ENCODE measurements at places on chromosomes 6 and 20.

DNA sequence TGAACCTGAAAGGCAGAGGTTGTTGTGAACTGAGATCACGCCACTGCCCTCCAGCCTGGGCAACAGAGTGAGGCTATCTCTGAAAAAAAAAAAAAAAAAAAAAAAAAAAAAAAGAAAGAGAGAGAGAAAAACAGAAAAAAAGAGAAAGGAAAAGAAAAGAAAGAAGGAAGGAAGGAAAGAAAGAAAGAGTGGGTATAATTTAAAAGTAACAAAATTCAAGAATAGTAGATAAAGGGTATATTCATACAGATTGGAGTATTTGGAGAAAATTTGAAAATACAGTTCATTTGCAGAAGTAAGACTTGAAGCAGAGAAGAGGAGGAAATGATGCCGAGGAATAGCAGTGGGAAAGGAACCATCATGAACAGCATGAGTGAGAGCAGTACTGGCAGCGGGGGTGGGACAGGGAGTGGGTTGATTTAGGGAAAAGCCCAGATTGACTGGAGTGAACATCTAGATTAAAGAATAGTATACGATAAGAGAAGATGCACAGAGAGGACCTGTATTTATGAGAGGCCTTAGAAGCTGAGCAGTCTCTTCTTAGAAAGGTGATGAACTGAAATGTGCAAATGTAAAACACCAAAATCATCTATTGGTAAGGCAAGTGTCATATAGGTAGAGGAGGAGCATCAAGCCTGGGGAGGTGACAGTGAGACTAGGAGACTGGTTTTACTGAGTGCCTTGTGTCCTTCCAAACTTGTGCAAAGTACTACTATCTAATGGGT is 17.8 kb upstream of the HLA-DRB1 start:
- DNase-seq: no peak

- no peak for DNase-seq
Measured at GRCh38 chr6:119628691-119629594, 279.4 kb upstream of the MAN1A1 start.

DNA sequence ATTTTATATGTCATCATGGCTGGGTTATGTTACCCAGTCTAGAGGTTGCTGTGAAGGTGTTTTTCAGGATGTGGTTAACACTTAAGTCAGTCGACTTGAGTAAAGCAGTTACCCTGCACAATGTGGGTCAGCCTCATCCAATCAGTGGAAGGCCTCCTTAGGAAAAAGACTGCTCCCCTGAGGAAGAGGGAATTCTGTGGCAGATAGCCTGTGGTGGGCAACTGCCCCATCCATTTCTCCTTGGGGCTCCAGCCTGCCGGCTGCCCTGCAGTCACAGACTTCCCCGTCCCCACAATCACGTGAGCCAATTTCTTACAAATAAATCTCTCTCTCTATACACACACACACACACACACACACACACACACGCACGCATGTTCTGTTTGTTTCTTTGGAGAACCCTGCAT is 34.5 kb upstream of the MPC1 start:
- DNase-seq: no peak

DNA sequence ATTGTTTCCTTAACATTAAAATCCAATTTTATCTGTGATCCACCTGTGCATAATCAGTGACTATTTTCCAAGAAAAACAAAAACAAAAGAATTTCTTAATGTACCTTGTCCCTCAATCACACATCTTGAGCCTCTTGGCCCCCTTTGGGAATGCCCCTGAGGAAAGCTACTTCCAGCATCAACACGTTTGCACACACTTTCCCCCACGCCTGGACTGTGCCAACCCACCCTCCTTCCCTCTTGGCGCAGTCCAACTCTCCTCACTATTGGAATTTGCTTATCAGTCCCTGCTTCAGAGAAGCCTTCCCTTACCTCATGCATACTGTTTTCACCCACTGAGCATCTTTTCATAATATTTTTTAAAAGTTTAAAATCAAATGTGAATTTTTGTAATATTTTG is 389.4 kb upstream of the NRSN1 start:
- DNase-seq: no peak

DNA sequence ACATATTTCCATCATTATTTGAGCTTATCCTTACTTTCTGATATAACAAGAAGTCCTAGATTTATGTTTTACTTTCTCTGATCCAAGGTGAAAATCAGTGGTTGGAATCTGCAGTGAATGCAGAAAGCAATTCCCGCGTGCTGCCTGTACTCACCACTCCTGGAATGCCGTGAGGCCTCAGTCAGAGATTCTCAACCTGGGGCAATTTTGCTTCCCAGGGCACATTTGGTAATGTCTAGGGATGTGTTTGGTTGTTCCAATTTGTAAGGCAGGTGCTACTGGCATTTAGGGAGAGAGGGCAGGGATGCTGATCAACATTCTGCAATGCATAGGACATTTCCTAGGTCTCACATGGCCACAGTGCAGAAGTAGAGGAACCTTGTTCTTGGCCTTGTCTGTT is 23.9 kb downstream of the CST4 start:
- DNase-seq: no peak

DNA sequence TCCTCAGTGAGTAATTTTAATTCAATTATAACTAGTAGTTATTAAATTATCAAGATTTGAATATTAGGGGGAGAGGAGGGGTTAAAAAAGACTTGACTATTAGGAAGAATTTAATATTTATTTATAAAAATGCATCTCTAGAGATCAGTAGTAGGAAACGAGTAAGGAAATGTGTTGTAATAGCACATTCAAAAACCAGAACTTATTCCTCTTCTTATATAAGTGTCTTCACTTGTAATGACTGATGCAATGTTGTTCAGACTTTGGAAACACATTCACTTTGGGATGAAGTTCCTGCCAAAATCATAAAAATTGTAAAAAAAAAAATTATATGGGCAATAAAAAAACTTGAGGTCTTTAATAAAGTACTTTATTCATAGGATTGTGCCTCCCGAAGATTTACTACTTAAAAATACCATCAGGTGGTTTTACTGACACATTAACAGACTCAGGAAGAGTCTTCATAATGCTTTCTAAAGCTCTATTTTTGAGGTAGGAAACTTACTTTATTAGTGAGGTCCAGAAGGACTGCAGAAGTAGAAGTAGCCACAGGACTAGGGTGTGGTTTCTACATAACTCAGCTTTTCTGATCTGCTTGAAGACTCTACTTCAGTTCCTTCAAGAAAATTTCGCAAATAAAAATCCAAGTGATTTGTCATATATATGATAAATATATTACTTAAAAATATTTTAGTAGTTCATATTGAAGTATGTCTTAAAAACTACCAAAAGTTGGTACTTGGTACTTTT is 59.8 kb downstream of the CCDC170 start:
- no peak for DNase-seq

- no peak for DNase-seq
Measured at GRCh38 chr20:34350095-34350494, 13.0 kb upstream of the ITCH start.

GRCh38 chr6:64815718-64816117 is 891.3 kb downstream of the EYS start:
- no peak for DNase-seq

DNA sequence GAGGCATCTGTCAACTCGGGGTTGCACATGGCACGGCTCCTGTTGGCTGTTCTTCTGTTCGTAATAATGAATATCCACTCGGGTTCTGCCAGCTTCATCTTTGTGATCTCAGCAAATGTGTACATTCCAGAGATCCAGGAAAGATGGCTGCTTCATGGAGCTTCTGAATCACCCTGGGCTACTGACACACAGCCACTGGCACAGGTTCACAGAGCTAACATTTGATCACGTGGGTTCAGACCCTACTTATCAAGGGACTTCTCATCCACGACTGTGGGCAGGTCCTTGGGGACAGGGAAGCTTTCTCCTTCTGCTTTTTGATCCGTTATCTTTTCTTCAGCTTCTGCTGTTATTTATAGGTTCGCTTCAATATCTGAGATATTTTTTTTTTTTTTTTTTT is 18.1 kb downstream of the PPP1R3G start:
- no peak for DNase-seq

- DNase-seq: no peak
Measured at GRCh38 chr20:48684501-48685041, 143.2 kb downstream of the PREX1 start.

GRCh38 chr6:51459958-51460357 is 627.5 kb downstream of the PKHD1 start:
- no peak for DNase-seq

DNA sequence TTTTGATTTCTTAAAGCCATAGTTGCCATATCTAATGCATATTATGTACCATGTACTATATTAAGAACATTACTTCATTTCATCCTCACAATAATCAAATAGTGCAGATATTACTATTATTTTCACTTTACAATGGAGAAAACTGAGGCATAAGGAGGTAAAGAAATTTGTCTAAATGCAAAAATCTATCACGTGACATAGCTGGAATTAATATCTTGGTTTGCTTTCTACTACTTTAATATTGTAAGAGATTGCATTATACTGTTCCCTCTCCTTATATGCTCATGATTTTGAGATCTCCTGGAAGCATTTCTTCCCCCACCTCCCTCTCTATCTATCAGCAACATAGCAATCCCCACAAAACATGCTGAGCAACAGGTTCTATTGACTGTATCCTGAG is 330.8 kb upstream of the SPTLC3 start:
- DNase-seq: no peak

DNA sequence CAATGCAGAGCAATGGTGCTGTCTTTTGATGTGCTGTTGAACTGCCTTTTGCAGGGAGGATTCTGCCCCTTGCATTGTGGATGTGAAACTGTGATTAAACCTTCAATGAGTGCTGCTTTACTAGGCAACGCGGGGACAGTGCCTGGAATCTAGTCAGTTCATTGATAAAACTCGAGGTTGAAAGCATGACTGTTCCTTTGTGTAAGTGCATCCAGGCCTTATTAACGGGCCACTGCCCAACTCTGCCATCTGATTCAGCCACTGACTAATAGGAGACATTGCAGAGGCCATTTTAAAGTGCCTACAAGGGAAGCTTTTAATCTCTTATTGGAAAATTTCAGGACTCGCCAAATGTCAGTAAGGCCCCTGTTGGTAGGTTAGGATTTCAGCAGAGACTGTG is 49.3 kb downstream of the SLC35F1 start:
- DNase-seq: no peak

- DNase-seq: no peak
Measured at GRCh38 chr6:100593522-100593921, 128.8 kb upstream of the SIM1 start.

DNA sequence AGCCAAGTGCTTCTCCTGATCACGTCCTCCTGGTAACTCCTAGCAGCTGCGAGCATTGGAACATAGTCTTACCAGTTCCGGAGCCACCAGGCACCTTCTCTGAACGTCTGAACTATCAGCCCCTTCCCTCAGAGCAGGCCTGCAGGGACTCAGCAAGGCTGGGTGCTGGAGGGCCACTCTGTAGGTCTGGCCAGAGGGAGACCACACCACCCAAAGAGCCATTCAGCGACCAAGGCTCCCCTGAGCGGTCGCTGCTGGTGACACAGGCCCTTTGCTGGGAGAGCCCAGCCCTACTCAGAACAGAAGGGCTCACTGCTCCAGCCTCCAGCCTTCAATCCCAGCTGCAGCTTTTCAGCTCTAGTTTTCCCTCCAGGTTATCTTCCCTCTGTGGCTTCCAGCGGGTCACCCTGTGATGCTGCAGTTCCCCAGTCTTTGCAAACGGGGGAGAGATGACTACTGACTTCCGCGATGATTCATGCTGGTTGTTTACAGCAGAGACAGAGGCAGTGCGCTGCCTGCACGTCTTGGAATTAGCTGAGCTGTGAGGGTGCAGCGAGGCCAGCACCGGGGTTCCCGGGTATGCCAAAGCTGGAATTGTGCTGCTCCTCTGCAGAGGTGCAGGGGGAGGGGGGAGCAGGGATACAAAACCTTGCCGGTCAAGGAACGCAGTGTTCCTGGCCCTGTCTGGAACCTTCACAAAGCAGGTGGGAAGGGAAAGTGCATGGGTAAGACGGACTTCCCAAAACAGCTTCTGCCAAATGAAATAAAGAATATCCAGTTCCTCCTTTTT is 161.4 kb downstream of the LY86 start:
- DNase-seq: no peak

GRCh38 chr6:63739094-63739687 is 103.6 kb downstream of the PHF3 start:
- DNase-seq: no peak

- no peak for DNase-seq
Measured at GRCh38 chr20:17995967-17996819, 27.4 kb downstream of the MGME1 start.

- no peak for DNase-seq
Measured at GRCh38 chr6:75735491-75736186, 13.4 kb upstream of the MYO6 start.

GRCh38 chr6:135922746-135923145 is 71.2 kb downstream of the PDE7B start:
- no peak for DNase-seq

GRCh38 chr6:116580198-116580597 is 8.9 kb downstream of the RWDD1 start:
- DNase-seq: no peak

GRCh38 chr20:62837790-62838127 is 20.9 kb downstream of the COL9A3 start:
- DNase-seq: no peak

GRCh38 chr20:60085551-60086132 is 127.4 kb downstream of the CDH26 start:
- DNase-seq: no peak

DNA sequence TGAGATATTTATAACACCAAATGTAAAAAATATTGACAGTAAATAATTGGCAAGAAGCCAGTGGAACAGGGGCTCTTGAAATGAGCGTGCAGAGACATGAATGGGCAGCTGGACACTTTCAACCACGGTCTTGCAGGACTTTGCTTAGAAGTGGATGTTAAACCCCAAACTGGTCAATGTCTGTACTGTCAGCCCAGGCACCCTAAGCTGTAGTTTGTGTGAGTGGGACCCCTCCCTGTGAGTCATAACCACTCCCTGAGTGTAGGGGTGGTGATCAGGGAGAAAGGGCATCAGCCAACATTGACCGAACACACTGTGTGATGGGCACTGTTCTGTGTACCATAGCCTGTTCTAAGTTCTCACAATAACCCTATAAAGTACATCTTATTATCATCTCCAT is 108.6 kb downstream of the FIG4 start:
- no peak for DNase-seq

DNA sequence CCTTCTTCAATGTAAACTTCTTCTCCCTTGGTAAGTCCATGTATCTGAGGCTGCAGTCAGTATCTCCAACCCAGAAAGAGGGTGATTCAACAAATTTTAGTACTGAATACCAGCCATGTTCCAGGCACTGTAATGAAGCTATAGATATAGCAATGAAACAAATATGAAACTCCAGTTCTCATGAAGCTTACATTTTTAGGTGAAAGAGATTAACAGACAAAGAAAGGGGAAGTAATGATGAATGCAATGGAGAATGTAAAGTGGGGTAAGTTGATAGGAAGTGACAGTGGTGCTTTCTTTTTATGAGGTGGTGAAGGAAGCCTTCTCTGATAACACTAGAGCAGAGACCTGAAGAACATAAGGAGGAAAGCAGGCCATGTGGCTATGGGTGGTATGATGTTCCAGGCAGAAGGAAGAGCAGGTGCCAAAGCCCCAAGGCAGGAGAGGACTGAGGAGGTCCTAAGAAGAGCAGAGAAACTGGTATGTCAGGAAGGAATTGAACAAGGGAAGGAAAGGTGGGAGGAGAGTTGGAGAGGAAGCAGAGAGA is 143.6 kb downstream of the TFAP2B start:
- DNase-seq: no peak

GRCh38 chr20:59385480-59385879 is 85.1 kb downstream of the EDN3 start:
- no peak for DNase-seq

GRCh38 chr6:132215805-132216204 is 185.5 kb downstream of the MOXD1 start:
- DNase-seq: no peak

Measured in omental fat pad (tissue), 4 donors.